ENCODE measurements at places on chromosomes 7 and 10.

DNA sequence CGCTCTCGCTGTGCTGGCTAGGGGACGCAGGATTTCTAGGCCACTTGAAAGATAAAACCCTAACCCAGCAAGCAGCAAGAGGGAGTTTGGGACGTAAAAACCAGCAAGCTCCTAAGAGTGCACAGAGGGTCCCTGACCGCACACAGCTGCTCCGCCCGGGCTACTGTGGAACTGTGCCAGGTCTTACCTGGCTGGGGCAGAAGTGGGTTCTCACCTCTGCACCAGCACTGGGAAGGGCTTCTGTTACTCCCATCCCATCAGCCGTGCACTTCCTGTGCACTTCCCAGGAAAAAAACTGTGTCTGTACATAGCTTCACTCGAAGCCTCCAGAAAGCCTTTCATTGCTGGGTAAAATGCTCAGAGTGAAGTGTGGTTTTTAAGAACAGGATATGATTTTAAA, 45.9 kb upstream of the PTF1A start:
- no peak for DNase-seq

DNA sequence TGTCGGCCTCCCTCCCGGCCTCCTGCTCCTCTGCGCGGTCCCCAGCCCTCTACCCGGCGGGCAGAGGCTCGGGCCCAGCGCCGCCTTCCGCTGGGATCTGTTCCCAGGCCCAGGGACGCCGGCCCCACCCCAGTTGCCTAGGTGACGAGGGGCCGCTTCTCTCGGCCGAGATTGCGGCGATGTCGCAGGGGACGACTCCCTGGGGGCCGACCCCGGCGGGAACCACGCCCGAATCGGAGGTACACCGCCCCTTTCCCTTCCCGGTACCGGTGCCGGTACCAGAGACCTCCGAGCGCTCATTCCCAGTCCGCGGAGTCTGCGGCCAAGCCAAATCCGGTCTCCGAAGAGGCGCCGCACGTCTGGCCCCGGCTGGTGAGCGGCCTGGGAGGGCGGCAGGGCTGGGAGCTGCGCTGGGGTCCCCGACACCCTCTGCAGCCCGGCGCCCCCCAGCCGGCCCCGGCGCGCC, at the start of gene CABCOCO1:
CABCOCO1 (plus strand) TSS at position 136 of the 466 bp plus-strand sequence; CDS start at position 180, 44 bp downstream.
- DNase-seq, result no peak

DNA sequence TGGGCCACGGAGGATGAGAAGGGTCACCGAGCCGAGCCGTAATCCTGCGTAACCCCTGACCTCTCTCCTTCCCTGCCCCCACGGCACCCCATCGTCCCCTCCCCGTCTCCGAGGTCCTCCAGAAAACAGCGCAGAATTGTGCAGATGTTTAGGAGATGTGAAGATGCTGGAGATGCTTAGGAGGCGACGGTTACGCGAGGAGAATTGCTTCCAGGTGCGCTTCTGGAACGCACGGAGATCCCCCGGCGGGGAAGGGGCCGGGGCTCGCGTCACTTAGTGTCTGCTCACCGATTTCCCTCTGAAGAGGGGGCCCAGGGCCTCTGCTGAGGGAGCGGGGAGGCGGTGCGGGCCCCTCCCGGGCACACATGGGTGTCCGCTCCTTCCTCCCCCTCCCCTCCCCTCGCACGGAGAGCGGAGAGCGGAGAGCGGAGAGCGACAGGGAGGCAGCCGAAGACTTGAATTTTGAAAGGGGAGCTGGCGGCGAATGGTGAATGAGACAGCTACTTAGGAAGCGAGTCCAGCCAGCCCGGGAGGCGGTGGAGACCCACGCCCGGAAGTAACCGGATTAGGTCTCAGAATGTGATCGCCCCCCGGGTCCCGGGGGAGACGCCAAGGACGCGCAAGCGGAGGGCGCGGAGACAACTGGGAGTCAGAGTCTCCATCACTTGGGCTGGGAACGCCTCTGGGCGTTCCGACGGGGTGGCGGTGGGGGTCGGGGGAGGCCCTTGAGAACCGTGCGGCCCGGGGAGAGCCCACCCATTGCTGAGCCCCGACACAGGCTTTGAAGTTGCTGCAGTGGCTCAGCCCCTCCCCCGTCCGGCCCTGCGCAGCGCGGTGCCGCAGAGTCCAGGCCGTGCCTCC, 8.7 kb upstream of the EN2 start:
- DNase-seq, result no peak

GRCh38 chr7:132080967-132081668, 495.2 kb downstream of the PLXNA4 start:
- DNase-seq, result no peak

DNA sequence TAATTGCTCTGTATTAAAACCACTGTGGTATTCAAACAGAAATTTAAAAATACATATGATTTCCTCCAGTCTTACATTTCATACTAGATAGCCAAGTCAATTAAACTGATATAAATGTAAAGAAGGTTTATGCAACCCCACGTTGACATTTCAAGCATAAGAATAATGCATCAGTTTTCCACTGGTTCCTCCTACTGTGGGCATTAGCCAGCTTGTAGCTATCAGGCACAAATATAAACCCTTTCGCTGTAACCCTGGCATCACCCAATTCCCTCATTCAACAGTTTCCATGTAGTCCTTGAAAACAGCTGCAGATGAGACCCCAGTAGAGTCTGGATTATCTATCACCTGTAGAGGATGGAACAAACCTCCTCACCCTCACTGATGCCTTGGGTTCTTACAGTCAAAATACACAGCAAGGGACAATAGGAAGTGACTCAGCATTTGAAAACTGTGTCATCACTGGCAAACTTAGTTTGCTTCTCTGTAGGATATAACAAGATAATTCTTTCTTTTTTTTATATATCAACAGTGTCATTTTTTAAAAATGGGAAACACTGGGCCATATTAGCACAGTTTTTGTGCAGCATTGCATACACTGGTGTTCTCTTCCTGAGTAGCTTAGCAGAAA, 113.0 kb downstream of the PDE1C start:
- no peak for DNase-seq

GRCh38 chr10:109647627-109648026, 275.7 kb downstream of the XPNPEP1 start:
- no peak for DNase-seq

DNA sequence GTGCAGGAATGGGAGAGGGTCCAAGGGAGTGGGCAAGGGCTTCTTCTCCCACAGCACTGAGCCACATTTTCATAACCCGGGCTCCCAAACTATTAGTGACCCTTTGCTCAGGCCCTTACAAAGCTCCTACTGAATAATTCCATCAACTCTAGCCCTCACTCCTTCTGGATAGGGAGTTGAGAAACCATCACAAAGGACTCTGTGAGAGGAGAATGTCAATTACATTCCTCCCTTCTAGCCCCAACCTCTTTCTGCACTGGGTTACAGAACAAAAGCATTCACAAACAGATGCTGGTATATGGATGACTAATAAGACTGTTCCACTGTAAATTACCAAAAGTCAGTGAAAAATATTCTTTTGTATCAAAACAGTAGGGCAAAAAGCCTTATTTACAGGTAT, 203.7 kb downstream of the SORCS1 start:
- DNase-seq, result no peak

DNA sequence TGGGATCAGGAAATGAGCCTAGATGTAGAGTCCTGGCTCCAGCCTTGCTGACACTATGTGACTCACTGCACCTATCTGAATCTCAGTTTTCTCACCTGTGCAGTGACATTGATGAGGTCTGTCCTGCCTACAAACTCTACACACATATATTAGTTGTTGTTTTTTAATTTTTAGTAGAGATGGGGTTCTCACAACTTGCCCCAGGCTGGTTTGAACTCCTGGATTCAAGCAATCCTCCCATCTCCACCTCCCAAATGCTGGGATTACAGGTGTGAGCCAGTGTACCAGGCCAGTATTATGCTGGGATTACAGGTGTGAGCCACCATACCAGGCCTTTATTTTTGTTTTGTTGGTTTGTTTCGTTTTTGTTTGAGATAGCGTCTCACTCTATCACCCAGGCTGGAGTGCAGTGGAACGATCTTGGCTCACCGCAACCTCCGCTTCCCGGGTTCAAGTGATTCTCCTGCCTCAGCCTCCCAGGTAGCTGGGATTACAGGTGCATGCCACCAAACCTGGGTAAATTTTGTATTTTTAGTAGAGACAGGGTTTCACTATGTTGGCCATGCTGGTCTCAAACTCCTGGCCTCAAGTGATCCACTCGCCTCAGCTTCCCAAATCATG, 11.8 kb upstream of the DDIT4 start:
- DNase-seq, result no peak

- no peak for DNase-seq
Measured at GRCh38 chr7:67856046-67856445, 859.4 kb downstream of the TYW1 start.

GRCh38 chr10:114815791-114816190, 5.8 kb upstream of the FHIP2A start:
- DNase-seq, result no peak

GRCh38 chr7:107109955-107110354, 58.8 kb upstream of the HBP1 start:
- DNase-seq, result no peak

DNA sequence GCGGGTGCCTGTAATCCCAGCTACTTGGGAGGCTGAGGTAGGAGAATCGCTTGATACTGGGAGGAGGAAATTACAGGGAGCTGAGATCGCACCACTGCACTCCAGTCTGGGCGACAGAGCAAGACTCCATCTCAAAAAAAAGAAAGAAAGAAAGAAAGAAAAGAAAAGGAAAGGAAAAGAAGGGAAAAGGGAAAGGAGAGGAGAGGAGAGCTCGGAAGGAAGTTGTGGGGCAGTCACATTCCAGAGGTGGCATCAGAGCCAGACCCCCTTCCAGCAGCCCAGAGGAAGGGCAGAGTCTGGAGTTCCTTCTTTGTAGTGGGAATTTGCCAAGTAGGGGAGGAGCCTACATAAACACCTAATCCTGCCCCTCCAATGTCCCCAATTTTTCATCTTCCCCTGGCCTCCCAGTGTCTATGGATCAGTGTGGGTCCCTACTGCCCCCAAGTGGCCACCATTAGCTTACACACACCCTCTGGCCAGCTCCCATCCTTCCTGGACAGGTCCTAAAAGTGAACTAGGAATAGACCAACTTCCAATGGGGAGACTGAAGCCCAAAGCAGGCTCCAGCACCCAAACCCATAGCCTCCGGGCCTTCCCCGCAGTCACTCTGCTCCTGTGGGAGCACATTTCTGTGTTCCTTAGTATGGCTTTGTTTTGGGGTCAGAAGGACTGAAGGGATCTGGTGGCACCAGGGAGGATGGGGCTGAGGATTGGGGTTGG, 39.6 kb upstream of the HSPB1 start:
- no peak for DNase-seq

DNA sequence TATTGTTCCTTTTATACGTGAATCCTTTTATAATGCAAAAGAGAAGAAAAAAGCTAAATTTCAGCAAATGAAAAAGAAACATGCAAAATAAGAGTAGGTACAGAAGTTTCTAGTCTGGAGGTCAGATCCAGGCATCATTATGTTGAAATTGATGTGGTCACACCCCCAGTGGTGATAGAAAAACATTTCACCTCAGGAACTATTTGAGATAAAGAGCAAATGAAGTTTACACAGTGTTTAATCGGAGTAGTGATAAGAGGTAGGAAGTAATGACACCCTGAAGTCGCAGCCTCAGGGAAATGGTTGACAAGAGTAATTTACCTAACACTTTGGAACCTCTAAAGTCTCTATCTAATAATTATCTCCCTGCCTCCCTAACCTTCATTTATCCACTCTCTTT, 536.0 kb upstream of the STEAP1 start:
- DNase-seq, result no peak

- no peak for DNase-seq
Measured at GRCh38 chr10:44689368-44689767, 221.8 kb upstream of the TMEM72 start.

DNA sequence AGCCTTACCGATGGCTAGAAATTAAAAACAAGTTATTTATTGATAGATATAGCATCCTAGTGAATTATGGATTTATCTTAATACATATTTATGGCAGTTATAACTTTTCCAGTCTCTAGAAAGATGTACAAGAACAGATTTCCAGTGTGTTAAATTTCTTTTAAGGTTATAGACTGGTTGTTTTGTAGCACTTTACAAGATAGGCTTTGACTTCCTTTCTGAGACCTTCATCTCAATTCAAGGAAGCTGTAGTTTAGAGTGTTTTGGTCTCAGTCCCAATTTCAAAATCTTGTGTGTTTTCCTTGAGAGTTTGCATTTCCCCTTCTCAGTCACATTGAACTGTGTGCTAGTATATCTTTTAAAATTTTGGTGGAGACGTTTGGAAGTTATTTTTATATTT, 30.1 kb downstream of the PLEKHA1 start:
- no peak for DNase-seq

GRCh38 chr7:148630078-148630477, 39.5 kb downstream of the C7orf33 start:
- no peak for DNase-seq

DNA sequence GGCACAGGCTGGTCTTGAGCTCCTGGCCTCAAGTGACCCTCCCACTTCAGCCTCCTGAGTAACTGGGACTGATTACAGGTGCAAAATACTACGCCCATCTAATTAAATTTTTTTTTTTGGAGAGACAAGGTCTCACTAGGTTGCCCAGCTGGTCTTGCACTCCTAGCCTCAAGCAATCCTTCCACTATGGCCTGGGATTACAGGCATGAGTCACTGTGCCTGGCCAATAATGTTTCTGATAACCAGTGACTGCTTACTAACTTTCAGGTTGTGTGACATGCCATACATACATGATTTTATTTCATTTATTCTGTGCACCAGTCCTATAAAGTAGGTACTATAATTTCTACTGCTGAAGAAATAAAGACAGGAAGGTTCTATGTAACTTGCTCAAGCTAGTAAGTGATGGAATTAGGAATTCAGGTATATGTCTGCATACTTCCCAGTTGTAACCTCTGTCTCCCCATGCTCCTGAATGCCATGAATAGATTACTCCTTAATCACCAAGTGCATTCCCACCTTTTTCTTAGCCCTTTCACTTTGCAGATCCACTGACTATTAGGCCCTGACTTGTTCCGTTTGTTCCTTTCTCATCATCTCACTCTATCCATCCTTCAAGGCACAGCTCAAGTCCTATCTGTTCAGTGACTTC, 28.1 kb downstream of the MCU start:
- no peak for DNase-seq

DNA sequence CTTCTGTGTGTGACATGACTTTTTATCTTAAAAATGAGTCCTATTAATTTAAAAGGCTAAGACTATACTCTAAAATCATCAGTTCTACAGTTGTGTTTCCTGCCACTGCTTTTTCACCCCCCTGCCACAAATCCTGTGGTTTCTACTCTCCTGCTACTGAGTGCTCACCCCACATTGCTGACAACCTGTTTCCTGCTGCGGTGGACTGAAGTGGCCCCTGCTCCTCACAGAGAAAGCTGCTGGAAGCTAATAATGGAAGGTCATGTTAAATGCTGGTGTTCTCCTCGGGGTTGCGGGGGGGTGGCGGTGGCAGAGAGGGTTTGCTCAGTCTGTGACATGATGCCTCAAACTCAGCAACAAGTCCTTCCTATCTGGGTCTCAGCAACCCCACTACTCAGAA, 113.2 kb upstream of the INHBA start:
- DNase-seq, result no peak

- DNase-seq, result no peak
Measured at GRCh38 chr10:29669149-29669548, 34.4 kb upstream of the SVIL start.

GRCh38 chr10:9615189-9615588, 1402.5 kb upstream of the CELF2 start:
- no peak for DNase-seq
